ENCODE measurements at places on chromosomes 1 and 21.

DNA sequence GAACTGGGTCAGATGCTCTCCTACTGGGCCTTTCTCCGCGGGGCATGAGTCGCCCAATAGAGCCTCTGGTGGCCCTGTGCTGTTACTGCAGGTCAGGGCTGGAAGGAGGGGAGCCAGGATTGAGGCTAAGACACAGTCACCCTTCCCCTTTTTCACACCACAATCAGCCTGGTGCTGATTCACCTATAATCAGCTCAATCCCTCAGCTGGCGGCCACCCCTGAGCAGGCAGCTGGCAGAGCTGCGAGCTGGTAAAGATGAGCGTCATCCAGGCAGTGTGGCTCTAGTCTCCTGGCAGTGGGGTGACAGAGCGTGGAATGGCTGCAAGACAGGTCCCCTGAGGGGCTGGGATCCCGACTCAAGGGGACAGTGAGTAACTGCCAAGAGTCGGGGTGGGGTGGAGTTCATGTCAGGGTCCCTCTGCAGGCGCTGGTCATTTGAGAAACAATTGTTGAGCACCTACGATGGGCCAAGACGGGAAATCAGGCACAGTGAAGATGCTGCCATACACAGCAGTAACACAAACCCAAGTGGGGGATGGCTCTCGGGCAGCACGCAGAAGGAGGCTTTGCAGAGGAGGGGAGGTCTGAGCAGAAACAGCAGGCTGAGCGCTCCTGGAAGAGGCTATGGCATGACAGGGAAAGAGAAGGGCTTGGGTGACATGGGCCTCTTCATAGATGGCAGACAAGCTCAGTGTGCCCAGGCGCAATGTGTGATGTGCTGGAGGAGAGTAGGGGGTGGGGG, 21.8 kb downstream of the ATF3 start:
- peak; percentile 48 for DNase-seq

- no peak for DNase-seq
These were observed 112.5 kb upstream of the GFI1 start for GRCh38 chr1:92599184-92599583.

GRCh38 chr1:58898739-58899586, 115.1 kb upstream of the JUN start:
- no peak for DNase-seq

DNA sequence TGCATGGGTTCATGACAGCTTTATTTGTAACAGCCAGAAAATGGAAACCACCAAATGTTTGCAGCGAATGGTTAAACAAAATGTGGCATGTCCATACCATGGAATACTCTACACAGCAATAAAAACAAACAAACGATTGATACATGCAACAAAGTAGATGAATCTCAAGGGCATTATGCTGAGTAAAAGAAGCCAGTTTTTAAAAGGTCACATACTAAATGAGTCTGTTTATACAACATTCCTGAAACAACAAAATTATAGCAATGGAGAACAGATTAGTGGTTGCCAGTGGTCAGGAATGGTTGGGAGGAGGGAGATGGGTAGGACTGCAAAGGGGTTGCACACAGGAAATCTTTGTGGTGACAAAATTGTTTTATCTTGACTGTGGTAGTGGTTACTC, 202.4 kb upstream of the UBE2U start:
- DNase-seq, result no peak

GRCh38 chr1:115744646-115745275, 23.8 kb downstream of the CASQ2 start:
- DNase-seq, result no peak

DNA sequence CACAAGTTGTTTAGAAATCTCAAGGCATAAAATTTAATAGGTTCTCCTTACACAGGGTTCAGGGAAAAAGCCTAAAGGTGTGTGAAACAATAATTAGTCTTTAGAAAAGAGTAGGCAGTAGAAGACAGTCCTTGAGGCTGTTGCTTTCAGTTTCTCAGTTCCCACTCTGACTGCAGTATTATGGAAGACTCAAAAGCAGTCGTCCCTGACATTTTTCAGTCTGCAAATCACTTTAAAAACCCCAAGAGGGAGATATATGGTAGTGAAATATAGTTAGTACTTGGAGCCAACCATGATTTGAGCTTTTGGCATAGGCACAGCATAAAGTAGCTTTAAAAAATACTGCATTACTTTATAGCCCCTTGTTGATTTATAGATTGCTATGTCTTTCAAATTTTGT, 299.7 kb downstream of the OLFM3 start:
- no peak for DNase-seq

DNA sequence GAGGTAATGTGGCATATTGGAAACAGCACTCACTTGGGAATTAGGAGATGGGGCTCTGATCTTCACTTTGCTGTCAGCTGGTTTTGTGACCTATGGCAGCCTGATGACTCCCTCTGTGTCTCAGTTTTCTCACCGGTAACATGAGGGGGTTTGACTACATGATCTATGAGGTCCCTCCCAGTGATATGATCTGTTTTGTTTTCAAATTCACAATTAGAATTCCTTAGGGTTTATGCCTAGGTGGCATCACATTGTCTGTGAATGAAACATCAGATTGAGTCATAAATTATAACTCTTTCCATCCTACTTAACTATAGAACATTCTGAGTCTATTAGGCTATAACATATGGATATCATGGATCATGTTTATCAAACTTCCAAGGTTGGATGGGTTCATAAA, 386.6 kb downstream of the PTBP2 start:
- DNase-seq, result no peak

DNA sequence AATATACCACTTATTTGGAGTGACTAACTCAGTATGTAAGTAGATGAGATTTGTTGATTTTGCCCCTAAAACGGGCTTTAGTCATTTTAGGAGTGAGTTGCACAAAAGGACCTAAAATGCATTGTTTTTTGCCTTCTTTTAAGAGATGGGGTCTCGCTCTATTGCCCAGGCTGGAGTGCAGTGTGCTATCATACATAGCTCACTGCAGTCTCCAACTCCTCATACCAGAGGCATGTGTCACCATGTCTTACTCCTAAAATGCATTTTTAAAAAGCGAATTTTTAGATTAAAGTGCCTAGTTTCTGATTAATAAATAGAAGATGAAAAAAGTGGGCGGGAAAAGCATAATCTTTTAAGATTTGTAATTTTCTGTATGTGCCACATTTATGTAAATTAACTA, 11.5 kb upstream of the NEXN start:
- no peak for DNase-seq

- DNase-seq, result no peak
These were observed 233.2 kb upstream of the FMN2 start for GRCh38 chr1:239858529-239858928.

DNA sequence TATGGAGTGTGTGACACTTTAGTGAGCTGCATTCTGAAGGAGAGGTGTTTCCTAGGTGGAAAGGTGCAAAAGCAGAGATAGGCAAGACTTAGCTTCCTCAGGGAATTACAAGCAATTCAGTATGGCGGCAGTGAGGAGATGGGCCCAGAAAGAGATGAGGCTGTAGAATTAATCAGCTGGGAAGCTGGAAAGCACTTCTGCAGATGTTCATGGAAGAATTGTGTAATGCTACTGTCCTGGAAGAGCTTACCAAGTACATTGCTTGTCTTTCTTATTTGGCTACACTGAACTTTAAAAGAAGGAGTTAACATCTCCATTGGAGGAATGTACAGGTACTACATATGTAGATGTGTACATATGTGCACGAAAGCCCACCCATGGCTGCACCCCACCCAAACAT, 103.7 kb upstream of the DPT start:
- no peak for DNase-seq

DNA sequence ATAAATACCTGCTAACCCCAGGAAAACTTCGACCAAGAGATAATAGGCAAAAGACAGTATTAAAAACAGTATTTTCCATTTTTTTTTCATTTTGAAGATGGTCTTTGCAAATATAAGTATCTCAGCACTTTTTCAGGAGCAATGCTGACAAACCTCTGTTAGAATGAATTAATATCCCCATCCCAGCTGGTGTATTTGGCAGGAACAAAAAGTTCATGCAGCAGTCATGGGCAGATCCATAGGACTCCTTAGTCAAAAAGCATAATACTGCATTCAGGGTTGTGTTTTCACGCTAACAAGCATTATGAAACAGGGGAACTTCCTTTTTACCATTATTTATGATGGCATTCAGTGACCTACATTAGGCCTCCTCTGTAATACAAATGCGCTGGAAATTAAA, 344.0 kb downstream of the ST6GALNAC3 start:
- DNase-seq, result no peak

DNA sequence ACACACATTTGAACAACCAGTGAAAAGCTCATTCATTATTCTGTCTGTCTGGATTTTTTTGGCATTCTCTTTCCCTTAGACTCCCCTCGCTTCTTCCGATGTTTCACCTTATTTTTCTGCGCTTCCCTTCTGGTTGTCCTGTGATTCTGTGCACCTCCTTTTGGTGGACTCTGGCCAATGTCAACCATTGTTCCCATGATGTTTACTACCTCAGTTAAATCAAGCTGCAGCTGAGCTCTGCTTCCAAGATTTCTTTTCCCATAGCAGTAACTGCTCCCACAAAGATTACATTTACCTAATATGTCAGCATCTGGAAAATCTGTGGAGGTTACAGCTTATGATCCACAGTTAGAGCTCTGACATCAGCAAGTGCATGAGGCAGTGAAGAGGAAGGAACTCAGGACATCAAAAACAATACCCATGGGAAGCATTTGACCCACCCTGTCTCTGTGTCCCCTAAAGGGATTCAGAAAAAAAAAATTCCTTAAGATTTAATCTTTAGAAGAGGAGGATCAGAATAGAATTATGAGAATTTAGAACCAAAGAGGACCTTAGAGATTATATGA, 69.9 kb upstream of the ADAMTS5 start:
- no peak for DNase-seq

All from stimulated activated CD4-positive, alpha-beta T cell treated with anti-CD3 and anti-CD28 coated beads, Interleukin-15, amount 100 ng/mL, for 1 hour (primary cell).